ENCODE measurements at places on chromosomes 2 and 18. TPM values are rescaled to one million over a fixed set of nuclear protein-coding genes. Genes with fewer than 3 reads are reported as not detected.

- no peak for DNase-seq
Observed at GRCh38 chr2:177852389-177852788, 220.2 kb downstream of the PDE11A start.

DNA sequence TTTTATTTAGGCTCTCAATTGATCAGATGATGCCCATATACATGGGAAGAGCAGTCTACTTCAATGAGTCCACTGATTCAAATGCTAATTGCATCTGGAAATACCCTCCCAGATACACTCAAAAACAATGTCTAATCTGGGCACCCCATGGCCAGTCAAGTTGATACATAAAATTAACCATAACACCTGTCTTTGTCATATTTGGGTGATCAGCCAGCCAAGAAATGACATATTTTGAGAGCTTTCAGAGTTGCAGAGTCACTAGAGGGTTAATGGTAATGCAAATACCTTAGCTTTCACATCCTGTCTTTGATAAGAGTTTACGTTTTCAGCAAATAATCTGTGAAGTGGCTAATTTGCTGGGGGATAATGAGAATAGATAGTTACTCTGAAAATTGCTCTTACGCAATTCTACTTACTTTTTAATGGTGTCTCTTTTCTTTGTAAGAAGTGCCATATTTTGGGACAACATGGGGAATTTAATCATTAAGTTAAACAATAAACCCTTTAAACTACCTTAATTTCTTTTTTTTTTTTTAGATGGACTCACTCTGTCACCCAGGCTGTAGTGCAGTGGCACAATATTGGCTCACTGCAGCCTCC lies 49.1 kb downstream of the CCDC195 start:
- DNase-seq: no peak

Gene TRIB2
- 13.8 TPM for total RNA-seq

Gene UCN
- 2.2 TPM for total RNA-seq

Data from left lobe of liver (tissue), 2 donors.